ENCODE measurements at places on chromosomes 16 and 17.

GRCh38 chr16:26606381-26607150 lies 460.2 kb upstream of the C16orf82 start:
- no peak for DNase-seq

DNA sequence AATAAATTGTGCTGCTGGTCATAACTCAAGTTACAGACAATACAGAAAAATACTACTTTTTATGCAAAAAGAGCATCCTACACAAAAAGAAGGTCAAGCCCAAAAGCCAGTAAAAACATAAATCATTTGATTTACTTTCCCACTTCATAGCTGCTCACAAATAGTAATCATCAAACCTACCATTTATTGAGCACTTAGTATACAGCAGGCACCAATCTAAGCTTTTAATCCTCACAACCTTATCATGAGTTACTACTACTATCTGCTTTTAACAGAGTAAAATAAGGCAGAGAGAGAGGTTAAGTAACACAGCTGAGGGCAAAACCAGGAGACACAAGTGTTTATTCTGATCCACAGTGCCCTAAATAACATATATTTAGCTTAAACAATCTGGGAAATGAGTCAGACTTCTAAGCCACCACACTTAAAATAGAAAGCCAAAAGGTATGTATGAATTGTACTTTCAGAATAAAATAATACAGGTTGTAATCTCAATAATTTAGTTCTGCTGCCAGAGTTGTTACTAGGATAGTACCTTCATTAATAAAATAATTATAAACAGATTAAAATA lies 1.7 kb upstream of the AARS1 start:
- no peak for DNase-seq

DNA sequence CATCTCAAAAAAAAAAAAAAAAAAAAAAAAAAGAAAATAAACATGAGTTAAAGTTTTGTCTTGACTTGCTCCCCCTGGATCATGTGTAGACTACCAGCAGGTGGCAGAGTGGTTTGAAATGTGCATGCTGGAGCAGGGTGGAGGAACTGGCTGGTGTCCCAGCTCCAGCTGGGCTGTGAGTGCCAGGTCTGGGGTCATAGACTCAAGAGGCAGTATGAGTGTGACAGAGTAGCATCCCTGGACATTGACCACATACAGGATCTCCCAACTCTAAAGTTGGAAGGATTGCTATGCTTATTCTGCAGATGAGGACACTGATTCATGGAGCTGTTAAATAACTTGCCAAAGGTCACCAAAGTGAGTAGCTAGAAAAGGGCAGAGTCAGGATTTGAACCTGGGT lies 198.0 kb upstream of the MPHOSPH6 start:
- DNase-seq = no peak

- DNase-seq = no peak
Measured at GRCh38 chr17:74011966-74012365, 191.5 kb upstream of the RPL38 start.

GRCh38 chr17:73462823-73463222 lies 151.0 kb upstream of the CDC42EP4 start:
- no peak for DNase-seq

DNA sequence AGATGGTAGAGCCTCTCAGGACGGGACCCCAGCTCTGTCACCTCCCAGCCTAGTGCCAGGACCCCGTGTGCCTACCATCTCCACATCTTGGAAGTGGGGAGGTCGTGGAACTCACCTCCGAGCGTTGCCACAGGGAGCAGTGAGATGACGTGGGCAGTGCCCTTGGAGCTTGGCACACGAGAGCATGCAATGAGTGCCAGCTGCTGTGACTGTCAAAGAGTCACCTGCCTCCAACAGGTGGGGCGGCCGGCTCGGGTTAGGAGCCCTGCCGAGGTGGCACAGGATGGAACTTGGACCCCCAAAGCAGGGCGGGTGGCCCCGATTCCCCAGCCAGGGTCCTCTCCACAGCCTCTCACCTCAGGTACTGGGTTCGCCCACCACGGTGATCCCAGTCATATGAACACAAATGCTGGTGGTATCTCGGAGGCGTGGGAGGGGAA lies 5.5 kb downstream of the VPS4A start:
- no peak for DNase-seq

DNA sequence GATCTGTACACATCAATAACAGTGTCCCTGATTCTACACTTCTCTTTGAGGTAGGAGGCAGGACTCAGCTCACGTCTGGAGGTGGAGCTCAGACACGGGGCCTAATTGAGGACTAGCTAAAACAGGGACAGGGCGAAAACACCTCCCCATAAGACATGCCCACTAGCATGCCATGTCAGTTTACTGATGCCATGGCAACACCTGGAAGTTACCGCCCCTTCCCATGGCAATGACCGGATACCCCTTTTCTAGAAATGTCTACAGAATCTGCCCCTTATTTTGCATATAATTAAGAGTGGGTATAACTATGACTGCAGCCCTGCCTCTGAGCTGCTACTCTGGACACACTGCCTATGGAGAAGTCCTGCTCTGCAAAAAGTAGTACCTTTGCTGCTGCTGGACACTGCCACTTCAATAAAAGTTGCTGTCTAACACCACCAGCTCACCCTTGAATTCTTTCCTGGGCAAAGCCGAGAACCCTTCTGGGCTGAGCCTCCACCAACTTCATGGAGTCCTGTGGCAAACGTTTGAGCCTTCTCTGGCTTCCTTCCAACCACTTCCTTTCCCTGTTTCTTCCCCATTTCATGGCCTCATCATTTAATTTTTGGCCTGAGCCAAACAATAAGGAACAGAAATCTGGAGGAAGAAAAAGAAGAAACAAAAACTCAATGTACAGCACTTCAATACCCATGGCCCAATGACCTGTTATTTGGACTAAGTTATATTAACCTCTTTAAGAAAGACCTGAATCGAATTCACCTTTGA lies 21.0 kb downstream of the PHB1 start:
- no peak for DNase-seq

DNA sequence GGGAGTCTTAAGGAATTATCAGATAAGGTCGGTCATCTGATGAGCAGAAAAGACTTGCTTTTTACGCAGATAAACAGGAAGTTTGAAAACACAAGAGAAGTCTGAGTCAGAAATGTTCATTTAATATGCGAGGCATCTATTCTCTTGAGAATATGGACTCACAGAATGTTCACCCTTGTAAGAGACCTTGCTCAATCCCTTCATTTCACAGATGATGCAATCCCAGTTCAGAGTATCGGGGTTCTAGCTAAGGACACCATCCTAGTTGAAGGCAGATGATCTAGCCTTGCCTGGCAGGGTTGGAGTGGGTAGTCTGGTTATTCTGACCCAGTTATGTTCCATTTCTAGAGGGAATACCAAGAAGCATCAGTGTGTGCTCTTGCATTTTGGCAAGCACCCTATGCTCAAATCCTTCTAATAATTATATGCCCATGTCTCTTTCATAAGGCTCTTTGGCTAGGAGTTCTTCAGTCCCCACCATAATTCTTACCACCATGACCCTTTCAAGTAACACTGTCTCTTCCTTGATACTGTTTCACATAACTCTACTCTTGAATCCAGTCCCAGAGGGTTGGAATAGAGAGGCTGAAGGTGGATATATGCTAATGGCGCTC lies 42.5 kb downstream of the YPEL2 start:
- no peak for DNase-seq

DNA sequence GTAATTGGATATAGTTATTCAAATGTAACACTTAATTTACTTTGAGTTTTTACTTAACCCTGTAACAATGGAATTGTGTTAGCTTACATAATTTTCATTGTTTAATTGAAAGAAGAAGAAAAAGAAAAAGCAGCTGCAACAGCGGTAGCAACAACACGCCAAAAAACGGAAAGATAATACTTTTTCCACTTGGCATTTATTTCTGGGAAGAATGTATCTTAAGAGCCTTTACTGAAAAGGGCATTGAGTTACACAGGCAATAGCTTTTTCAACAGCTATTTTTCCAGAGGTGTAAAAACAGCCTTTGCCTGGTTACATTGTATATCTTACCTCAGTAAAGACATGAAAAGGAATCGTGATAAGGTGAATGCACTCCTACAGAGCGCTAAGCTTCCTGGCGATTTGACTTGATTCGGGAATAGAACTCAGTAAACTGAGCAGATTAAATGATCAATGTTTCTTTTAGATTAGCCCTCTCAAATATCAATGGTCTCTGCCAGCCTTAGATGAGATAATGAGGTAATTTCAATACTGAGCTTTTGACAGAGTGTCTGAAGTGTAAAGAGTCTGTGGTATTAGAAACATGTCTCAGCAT lies 311.3 kb downstream of the CDH13 start:
- no peak for DNase-seq

- DNase-seq = no peak
Measured at GRCh38 chr16:31471241-31471874, 594 bp upstream of the TGFB1I1 start.

DNA sequence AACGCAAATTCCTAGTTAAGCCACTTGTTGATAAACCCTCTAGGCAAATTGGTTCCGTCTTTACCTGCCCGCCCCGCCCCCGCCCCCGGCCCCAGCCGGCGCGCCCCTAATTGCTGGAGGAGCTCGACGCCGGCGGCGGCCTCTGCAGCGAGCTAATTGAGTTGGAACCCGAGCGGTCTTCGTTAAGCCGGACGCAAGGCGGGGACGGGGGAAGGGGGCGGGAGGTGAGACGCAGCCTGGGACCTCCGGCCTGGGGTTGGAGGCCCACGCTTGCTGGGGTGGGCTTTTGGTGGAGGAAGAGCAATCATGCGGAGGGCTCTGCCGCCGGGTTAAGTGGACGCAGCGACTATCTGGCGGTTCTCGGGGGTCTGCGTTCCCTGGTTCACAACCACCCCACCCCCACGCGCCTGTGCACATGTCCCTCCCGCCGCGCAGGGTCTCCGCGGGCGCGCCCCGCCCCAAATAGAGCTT lies 12.7 kb upstream of the FOXF1 start:
- no peak for DNase-seq

DNA sequence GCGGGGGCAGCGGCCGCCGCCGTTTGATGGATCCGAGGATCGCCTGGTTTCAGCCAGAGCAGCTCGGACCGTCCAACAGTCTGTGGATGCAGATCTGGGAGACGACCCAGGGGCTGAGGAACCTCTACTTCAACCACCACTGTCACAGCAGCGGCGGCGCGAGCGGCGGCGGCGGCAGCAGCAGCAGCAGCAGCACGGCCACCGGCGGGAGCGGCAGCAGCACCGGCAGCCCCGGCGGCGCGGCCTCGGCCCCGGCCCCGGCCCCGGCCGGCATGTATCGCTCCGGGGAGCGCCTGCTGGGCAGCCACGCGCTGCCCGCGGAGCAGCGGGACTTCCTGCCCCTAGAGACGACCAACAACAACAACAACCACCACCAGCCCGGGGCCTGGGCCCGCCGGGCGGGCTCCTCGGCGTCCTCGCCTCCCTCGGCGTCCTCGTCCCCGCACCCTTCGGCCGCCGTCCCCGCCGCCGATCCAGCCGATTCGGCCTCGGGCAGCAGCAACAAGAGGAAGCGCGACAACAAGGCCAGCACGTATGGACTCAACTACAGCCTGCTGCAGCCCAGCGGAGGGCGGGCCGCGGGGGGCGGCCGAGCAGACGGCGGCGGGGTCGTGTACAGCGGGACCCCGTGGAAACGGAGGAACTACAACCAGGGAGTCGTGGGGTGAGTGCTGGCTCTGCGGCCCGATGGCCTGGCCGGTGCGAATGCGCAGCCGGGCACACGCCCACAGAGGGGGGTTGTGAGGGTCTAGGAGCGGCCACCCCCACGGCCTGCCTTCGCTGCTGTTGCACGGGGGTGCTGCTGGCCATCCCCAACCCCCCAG lies 702 bp downstream of the TENT4B start:
- peak; percentile 43 for DNase-seq

GRCh38 chr17:15951368-15952047 lies 6.6 kb downstream of the ADORA2B start:
- no peak for DNase-seq
